T-helper 17 cell (primary cell): ENCODE measurements at places on chromosomes 13 and 19. TPM values are rescaled to one million over a fixed set of nuclear protein-coding genes. Genes with fewer than 3 reads are reported as not detected.

DNA sequence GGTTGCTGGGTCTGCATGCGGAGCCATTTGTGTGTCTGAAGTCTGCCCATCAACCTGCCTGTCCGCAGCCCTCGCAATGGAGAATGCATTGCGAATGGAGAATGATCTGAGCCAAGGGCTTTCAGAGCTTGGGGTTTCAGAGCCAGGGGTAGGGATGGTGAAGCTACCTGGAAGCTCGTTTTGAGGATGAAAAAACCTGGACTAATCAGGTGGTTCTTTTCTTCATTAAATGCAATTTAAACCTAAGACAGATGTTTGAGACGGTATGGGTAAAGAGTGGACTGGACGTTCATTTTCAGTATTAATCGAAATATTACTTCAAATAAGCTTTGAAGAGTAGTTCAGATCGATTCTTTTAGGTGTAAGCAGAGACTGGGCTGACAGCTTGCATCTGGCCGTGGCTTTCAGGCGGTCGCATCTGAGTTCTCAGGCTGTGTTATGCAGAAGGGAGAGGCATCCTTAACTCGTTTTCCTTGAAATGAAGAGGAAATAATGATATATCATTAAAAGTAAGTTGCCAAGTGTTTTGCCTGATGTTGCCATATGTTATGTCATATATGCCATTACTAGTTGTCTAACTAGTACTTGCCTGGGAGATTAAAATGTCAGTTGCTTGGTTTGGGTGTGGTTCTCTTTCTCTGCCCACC, 801 bp downstream of the MCF2L start:
- peaks cover 25% of the 10 kb centered on the region for H3K4me1 ChIP-seq
- H3K27ac ChIP-seq: peak overlapping the region; percentile 88
- no peaks in the 10 kb centered on the region for H3K36me3 ChIP-seq
- no peak for DNase-seq
- peak overlapping the region; percentile 93 for H3K4me3 ChIP-seq

DNA sequence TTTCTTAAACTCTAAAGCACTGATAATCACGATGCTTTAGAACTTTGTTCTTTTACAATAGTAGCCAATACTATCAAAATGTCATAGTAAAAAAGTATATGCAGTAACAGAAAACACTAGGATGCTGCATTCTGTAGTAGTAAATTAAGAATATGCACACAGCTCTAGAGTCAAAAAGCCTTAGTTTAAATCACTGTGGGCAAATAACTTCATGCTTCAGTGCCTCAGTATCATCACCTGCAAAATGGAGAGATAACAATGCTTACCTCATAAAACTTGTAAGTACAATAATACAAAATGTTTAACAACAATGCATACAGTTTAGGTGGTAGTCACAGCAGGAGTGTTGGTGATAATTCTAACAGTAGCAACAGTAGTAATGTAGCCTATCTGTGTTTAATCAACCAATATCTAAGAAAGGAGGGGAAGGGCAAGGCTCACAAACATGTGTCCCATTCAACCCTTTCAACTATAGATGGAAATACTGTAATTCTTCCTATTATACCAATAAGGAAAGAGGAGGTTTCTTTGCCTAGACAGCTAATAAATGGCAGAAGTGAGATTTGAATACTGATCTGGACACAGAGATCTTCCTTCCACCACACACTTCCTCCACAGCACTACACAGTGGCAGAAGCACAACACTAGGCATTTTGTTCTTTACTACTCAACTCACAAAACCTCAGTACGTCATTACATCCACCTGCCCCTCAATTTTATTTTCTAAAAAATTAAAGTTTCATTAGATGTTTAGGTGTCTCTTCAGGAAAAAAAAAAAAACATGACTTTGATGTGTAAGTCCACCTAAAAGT, 4.6 kb downstream of the RBM26 start:
- no peak for DNase-seq
- H3K4me3 ChIP-seq: peak overlapping the region; percentile 36
- H3K36me3 ChIP-seq: peaks cover 7% of the 10 kb centered on the region
- no peaks in the 10 kb centered on the region for H3K27me3 ChIP-seq

DNA sequence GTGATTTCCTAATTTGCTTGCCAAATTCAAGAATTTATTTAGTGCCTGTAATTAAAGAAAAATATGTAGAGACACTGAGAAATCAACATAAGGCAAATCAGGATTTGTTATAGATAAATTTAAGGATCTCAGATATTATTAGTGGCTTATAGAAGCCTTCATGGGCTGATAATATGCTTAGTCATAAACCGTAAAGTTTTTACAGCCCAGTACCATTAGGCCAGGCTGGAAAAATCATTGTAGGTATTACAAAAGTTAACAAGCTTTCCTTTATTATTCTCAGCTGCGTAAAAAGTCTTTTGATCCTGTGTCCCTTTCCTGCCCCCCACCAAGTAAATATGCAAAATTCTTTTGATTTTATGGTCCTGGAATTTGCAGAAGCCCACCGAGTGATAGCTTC, 58.2 kb downstream of the SLITRK6 start:
- no peaks in the 10 kb centered on the region for H3K27me3 ChIP-seq
- H3K36me3 ChIP-seq: no peaks in the 10 kb centered on the region
- no peak overlapping the region for H3K4me3 ChIP-seq
- H3K4me1 ChIP-seq: no peaks in the 10 kb centered on the region
- H3K27ac ChIP-seq: no peak overlapping the region

DNA sequence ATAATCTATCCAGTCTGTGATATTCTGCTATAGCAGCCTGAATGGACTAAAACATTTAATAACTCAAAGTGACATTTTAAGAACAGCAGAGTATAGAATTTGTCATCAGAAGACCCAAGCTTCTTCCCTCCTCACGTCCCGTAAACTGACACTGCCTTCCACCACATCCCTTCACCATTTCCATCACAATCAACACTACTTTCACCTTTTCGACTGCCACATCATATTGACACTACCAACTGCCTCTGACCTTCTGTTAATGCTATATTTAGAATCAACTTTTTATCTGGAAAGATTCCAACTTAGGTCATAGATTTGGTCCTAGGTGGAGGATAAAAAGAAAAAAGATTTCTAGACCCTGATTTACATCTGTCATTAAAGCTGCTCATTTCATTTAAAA, 39.6 kb downstream of the STOML3 start:
- H3K27ac ChIP-seq: no peak overlapping the region
- no peak overlapping the region for H3K4me3 ChIP-seq
- peaks cover 26% of the 10 kb centered on the region for H3K27me3 ChIP-seq

TEKTIP1 gene
- 8.4 TPM for total RNA-seq

DMKN gene
- not detected for total RNA-seq
